ENCODE measurements at places on chromosomes 3 and 15. TPM values are rescaled to one million over a fixed set of nuclear protein-coding genes. Genes with fewer than 3 reads are reported as not detected.
A peak's percentile ranks its signal among the peaks of the same experiment; 100 is the strongest.

ERC2 gene
- 23.5 TPM for total RNA-seq

ST3GAL6 gene
- 8.3 TPM for total RNA-seq

IL17RE gene
- total RNA-seq: 3.0 TPM

CTXN2 gene
- 0.07 TPM for total RNA-seq

EIF4A2 gene
- 571 TPM for total RNA-seq

IQGAP1 gene
- total RNA-seq: 86.8 TPM

TMCC1 gene
- 29.3 TPM for total RNA-seq

DNA sequence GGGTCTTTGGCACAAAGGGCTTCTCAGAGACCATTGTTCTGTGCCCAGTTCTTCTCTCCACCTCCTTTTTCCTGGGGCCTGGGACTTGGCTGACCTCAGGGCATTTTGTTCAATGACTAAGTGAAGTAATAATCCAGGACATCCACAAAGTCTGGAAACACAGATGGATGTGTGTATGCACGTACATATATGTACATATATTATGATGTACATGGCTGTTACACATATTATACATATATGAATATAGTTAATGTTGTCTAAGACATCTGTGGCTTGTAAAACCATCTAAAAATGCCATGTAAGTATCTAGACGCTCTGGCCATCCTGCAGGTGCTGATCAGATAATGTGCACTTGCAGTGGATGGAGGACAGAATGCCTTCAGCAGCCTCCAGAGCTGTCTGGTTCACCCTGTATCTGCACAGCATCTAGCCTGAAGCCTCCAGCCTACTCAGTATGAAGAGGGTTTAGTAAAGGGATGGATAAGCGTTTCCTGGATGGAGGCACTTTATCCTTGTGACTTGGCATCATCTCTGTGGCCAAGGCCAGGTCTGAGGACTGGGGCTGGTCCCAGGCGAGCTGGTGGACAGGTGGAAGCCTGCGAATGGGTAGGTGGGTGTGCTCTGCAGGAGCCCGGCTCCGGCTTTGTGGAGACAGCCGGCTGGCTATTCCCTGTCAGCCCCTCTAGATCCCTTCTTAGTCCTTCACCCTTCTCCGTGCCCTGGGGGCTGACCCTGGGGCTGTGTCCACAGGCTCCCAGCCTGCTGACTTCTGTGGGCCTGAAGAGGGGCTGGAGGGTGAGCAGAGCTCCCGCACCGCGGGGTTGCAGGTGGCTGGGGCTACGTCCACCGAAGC, 88.4 kb downstream of the WNT7A start:
- H3K27me3 ChIP-seq: no peaks in the 10 kb centered on the region
- H3K27ac ChIP-seq: no peak overlapping the region
- no peak overlapping the region for H3K4me3 ChIP-seq

GRCh38 chr3:16441371-16441875, 72.1 kb downstream of the RFTN1 start:
- no peaks in the 10 kb centered on the region for H3K4me1 ChIP-seq
- H3K27ac ChIP-seq: no peak overlapping the region
- no peak for DNase-seq
- H3K27me3 ChIP-seq: no peaks in the 10 kb centered on the region
- H3K36me3 ChIP-seq: no peaks in the 10 kb centered on the region
- no peak overlapping the region for H3K4me3 ChIP-seq

GRCh38 chr3:146065573-146066006, 95.4 kb downstream of the PLOD2 start:
- H3K36me3 ChIP-seq: peaks cover 4% of the 10 kb centered on the region
- H3K4me1 ChIP-seq: no peaks in the 10 kb centered on the region
- H3K4me3 ChIP-seq: no peak overlapping the region
- no peaks in the 10 kb centered on the region for H3K27me3 ChIP-seq
- no peak overlapping the region for H3K27ac ChIP-seq

DNA sequence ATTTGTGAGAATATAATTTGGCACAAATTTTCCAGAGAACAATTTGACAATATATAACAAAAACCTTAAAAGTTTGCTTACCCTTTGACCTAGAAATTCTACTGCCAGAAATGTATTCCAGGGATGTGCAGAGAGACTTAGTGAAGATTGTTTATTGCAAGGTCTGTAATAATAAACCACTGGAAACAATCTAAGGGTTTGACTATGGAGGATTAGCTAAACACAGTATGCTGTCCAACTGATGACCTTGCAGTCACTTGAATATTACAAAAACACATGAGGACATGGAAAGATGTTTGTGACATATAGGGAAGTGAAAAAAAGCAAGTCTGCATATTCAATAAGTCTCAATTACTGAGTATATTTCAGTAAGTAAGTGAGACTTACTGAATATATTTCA, 48.1 kb upstream of the CDV3 start:
- no peak overlapping the region for H3K27ac ChIP-seq
- H3K36me3 ChIP-seq: peaks cover 3% of the 10 kb centered on the region
- DNase-seq: no peak
- H3K4me3 ChIP-seq: no peak overlapping the region

- H3K36me3 ChIP-seq: peaks cover 62% of the 10 kb centered on the region
- H3K4me3 ChIP-seq: no peak overlapping the region
- no peak for DNase-seq
Measured at GRCh38 chr3:194446754-194447153, 40.0 kb downstream of the ATP13A3 start.

- peaks cover 14% of the 10 kb centered on the region for H3K4me1 ChIP-seq
- H3K27ac ChIP-seq: peak overlapping the region; percentile 84
- peaks cover 32% of the 10 kb centered on the region for H3K36me3 ChIP-seq
- H3K4me3 ChIP-seq: peak overlapping the region; percentile 91
Measured at GRCh38 chr3:128618398-128618726, 32.3 kb downstream of the RPN1 start.

DNA sequence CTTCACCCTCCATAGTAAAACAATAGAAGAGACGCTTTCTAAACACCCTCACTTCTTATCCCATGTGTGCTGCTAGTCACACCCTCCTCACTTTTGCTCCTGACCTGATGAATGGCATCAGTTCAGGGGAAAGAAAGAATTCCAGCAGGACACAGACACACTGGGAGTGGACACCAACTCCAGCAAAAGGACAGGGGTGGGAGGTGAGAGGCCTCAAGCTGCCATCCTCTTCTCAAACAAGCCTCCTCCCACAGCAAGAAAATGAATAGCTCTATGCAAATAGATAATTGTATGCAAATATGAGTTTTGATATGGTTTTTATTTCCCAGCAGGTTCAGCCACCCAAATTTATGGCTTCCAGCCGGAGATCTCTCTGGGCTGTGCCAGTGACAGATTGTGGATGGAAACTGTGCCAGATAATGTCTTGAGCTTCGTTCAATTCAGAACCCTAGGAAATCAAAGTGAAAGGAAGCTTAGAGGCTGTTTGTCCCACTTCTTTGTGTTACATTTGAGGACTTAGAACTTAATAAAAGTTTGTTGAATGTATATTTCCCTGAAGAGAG, 209.3 kb upstream of the PPP2R3A start:
- no peaks in the 10 kb centered on the region for H3K36me3 ChIP-seq
- no peak overlapping the region for H3K27ac ChIP-seq
- DNase-seq: no peak
- H3K4me3 ChIP-seq: no peak overlapping the region

DNA sequence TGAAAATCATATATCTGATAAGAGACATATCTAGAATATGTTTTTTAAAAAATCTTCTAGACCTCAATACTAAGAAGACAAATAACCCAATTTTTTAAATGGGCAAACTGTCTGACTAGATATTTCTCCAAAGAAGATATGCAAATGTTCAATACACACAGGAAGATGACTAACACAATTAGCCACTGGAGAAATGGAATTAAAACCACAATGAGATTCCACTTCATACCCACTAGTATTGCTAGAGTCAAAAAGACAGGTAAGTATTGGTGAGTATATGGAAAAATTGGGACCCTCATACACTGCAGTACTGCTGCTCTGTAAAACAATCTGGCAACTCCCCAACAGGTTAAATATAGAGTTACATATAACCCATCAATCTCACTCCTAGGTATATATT, 33.1 kb upstream of the TOPAZ1 start:
- H3K36me3 ChIP-seq: no peaks in the 10 kb centered on the region
- no peak overlapping the region for H3K4me3 ChIP-seq
- H3K27me3 ChIP-seq: peaks cover 2% of the 10 kb centered on the region
- no peaks in the 10 kb centered on the region for H3K4me1 ChIP-seq
- DNase-seq: no peak

GRCh38 chr3:190014940-190015339, 105.8 kb downstream of the P3H2 start:
- no peak overlapping the region for H3K4me3 ChIP-seq
- no peaks in the 10 kb centered on the region for H3K27me3 ChIP-seq
- H3K4me1 ChIP-seq: peaks cover 76% of the 10 kb centered on the region
- peak overlapping the region; percentile 93 for H3K27ac ChIP-seq
- H3K36me3 ChIP-seq: no peaks in the 10 kb centered on the region

- no peak for DNase-seq
- H3K36me3 ChIP-seq: no peaks in the 10 kb centered on the region
- peaks cover 36% of the 10 kb centered on the region for H3K4me1 ChIP-seq
Measured at GRCh38 chr3:105505170-105505569, 138.5 kb downstream of the ALCAM start.

DNA sequence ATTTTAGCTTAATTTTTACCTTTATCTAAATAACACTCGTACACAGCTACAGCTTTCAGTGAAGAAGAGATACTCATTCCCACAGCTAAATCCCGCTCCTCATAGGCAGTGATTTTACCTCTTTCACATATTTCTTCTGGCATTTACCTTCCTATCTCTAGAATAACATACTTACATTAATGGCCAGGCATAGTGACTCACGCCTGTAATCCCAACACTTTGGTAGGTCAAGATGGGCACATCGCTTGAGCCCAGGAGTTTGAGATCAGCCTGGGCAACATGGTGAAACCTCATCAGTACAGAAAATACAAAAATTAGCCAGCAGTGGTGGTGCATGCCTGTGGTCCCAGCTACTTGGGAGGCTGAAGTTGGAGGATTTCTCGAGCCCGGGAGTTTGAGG, 80.2 kb downstream of the PPARG start:
- no peak for DNase-seq
- H3K27me3 ChIP-seq: no peaks in the 10 kb centered on the region
- H3K4me1 ChIP-seq: peaks cover 7% of the 10 kb centered on the region
- H3K36me3 ChIP-seq: no peaks in the 10 kb centered on the region
- H3K4me3 ChIP-seq: no peak overlapping the region

DNA sequence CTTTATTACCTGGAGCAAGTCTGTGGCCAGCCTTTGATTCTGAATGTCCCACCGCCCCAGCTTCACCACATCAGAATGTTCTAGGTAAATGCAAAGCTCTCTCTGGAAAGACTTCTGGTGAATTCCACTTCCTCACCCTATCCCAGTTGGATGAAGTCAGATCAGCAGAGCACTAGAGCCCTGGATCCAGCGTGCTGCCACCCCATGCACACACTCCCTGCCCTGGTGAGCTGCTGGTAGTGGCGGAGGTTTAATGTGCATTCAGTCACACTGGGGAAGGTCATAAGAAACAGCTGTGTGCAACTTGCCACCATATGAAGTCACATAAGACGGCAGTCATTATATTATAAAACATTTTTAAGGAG, 16.3 kb upstream of the SLC41A3 start:
- no peak overlapping the region for H3K4me3 ChIP-seq
- no peaks in the 10 kb centered on the region for H3K27me3 ChIP-seq

DNA sequence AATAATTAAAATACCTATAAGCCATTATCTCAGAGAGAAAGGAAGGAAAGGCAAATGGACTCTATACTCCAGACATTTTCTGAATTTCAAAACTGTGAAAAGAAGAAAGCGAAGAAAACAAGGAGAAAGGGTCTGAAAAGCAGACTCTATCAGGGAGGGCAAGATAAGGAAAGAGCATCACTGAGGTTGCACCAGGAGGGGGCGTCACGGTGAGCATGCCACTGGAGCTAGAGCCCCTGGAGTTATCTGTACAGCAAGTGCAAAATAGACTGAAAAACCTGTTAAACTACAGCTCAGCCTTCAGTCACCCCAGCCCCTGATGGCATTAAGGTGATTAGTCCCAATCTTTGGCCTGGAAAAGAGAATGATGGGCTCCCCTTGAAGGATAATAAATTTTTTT, 514.3 kb downstream of the GABRG3 start:
- peaks cover 35% of the 10 kb centered on the region for H3K4me1 ChIP-seq
- no peak overlapping the region for H3K4me3 ChIP-seq
- DNase-seq: no peak
- no peaks in the 10 kb centered on the region for H3K27me3 ChIP-seq
- H3K36me3 ChIP-seq: peaks cover 7% of the 10 kb centered on the region
- H3K27ac ChIP-seq: no peak overlapping the region

GRCh38 chr3:115272036-115272824, 125.1 kb upstream of the ZBTB20 start:
- no peak for DNase-seq
- H3K27me3 ChIP-seq: no peaks in the 10 kb centered on the region
- H3K27ac ChIP-seq: no peak overlapping the region
- no peaks in the 10 kb centered on the region for H3K36me3 ChIP-seq

DNA sequence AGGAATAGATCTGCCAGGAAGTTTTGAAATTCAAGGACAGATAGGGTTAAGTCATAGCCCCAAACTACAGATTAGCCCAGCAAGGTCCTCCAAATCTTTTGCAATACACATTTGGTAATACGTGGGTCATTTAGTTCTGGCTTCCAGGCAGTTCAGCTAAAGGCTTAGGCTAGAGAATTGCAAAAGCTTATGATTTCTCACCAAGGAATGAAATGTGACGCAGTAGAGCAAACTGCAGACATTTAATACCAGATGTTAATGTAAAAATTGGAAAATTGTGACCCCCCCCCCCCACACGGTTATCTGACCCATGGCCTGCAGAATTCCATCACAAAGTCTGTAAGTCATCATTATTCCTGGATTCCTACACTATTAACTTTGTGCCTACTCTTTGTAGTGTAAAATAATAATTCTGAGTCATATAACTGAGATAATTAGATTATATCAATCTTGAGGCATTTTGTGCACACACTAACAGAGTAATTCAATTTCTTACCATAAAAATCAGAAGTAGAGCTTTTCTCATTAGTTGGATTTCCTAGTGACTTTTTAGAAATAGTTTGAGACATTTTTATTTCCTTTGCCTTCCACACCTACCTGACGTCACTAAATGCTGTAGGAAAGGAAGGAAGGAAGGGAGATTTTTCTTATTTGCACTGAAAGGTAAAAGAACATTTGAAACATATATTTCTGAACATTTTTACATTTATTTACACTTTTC, 235.2 kb downstream of the DTWD1 start:
- no peaks in the 10 kb centered on the region for H3K27me3 ChIP-seq
- H3K4me1 ChIP-seq: no peaks in the 10 kb centered on the region
- DNase-seq: no peak
- H3K36me3 ChIP-seq: no peaks in the 10 kb centered on the region
- no peak overlapping the region for H3K27ac ChIP-seq

Measured in WTC11 (cell line).